Mesothelial cell of epicardium (in vitro differentiated cells): ENCODE measurements at places on chromosomes 4 and X. TPM values are rescaled to one million over a fixed set of nuclear protein-coding genes. Genes with fewer than 3 reads are reported as not detected.

- no peak for DNase-seq
Measured at GRCh38 chrX:118272242-118272641, 73.7 kb upstream of the WDR44 start.

GRCh38 chr4:105527081-105527480 lies 25.3 kb upstream of the ARHGEF38 start:
- no peak for DNase-seq

- DNase-seq = no peak
Measured at GRCh38 chrX:118271775-118272174, 74.1 kb upstream of the WDR44 start.

GRCh38 chr4:121838136-121838535 lies 14.5 kb upstream of the CCNA2 start:
- no peak for DNase-seq

- DNase-seq = no peak
Measured at GRCh38 chrX:150502979-150503897, 65.2 kb upstream of the MTM1 start.

DNA sequence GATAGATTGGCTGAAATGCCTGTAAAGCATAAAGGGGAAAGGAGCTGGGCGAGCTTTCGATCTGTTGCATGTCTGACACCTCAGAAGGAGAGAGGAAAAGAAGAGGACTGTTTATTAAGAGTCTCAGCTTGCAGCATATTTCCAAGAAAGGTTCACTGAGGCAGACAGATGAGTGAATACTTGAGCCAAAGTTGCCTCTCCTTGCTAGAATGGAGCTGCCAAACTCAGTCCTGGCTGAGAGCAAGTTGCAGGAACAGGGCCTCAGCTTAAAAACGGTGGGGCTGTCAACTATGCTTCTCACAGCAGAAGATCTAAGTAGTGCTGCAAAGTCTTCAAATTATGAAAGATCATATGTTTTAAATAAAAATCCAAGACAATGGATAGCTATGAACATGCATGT lies 707.5 kb downstream of the PCDH7 start:
- no peak for DNase-seq

DNA sequence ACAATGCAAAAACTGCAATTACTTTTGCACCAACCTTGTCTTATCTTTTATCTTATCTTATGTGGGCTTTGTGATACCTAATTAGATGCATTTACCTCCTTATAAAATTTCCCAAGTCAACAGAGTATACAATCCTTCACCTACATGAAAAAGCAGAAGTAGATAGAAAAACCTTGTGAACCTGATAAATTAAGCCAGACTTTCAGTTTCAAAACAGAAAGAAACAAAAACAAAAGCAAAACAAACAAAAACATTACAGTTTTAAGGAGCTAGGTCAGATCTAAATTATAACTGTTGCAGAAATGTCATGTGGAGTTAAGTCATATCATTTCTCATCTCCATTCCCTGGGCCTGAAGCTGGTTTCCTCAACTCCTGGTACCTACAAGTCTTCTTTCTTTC lies 24.9 kb upstream of the CXXC4 start:
- no peak for DNase-seq

GRCh38 chr4:53963336-53963735 lies 101.1 kb downstream of the CHIC2 start:
- DNase-seq = no peak

- DNase-seq = no peak
Measured at GRCh38 chrX:63282077-63282476, 69.1 kb downstream of the SPIN4 start.

Gene MYOZ2
- total RNA-seq = 0.14 to 0.16 TPM (median 0.16 TPM) in 3 replicates

DNA sequence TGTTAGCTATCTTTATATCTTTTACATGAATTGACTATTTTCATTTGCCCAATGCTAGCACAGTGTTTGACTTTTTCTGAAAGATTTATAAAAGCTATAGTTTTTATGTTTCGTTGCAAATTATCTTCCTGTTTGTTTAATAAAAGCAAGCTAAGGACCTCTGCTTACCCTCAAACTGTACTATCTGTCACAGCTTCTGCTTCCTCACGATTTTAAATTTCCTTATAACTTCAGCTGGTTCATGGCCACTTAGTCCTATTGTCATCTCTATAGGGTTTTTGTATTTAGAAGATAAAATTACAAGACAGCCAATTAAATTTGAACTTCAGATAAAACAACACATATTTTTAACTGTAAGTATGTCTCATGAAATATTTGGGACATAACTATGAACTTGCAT lies 494.0 kb downstream of the PDGFC start:
- no peak for DNase-seq
